ENCODE measurements at places on chromosomes 4 and X.

DNA sequence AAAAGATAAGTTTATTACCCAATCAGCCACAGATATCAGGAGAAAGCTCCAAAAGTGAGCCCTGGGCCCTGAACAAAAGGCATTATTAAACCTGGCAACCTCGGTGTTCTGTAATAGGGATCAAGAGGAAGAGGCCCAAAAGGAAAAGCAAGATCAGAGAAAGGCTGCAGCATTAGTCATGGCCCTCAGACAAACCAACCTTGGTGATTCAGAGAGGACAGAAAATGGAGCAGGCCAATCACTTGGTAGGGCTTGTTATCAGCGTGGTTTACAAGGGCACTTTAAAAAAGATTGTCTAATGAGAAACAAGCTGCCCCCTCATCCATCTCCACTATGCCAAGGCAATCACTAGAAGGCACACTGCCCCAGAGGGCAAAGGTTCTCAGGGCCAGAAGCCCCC lies 75.7 kb downstream of the AGTR2 start:
- ATAC-seq = no peak

GRCh38 chrX:69664693-69665092 lies 48.8 kb downstream of the EDA start:
- no peak for ATAC-seq

- no peak for ATAC-seq
Observed at GRCh38 chrX:79400623-79401022, 33.5 kb upstream of the ITM2A start.

DNA sequence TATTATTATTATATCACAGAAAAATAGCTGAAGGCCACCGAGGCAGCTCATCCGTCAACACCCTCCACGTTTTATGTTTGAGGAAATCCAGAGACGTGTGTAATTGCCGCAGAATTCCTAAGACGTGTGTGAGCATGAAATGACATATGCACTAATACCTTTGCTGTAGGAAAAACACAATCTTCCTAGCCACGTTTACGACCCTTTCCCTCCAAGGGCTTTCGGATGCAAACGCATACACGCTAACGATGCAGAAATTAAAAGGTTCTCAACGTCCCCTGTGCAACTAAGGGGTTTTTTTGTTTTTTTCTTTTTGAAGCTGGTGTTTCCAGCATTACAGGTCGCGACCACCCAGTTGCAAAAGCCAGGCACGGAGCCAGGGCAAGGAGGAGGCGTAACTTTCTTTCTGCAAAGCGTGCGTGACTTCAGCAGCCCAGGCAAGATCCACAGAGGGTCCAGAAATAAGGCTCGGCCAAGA lies 33.8 kb downstream of the CRLF2 start:
- ATAC-seq = no peak

DNA sequence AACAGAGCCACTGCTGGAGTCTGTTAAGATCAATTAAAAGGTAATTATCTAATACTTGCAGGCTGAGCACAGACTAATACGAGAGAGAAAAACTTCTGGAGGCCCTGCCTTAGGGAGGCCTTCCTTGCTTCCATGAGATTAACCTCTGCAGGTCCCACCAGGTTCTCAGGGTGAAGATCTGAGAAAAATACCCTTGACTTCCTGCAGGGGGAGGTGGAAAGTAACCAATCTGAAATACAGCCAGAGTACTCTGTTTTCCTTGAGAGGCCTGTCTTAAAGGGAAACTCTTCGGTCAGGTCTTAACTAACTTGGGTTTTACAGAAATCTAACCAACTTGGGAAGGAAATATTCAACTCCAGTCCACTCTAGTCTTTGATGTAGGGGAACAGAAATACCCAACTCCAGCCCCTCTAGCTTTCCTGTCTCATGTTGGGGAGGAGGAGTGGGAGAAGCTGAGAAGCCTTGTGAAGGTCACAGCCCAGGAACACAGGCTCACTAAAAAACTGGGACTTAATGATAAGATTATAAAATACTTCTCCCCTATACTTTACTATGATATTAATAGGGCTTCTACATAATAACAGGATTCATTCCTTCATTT lies 77.1 kb downstream of the TBCK start:
- peak; percentile 81 for ATAC-seq

GRCh38 chr4:69546134-69546765 lies 50.5 kb upstream of the UGT2B4 start:
- no peak for ATAC-seq

GRCh38 chr4:1717129-1718094 lies 3.7 kb downstream of the TMEM129 start:
- no peak for ATAC-seq

DNA sequence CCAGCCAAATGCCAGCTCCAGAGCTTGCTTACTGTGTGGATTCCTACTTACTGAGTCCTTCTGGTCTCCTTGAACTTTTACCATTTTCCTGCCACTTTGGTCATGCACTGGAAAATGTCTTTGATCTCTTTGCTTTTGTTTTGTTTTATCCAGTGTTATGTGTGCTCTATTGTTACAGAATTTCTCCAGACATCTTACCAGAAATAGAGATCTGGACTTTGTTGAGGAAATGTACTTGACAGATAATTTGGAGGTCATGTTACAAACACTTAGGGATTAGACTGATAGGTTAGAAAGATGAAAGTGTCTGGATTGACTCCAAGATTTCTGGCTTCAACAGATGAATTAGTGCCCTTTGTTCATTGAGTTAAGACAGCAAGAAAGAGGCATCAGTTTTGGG lies 5.7 kb upstream of the ZNF330 start:
- ATAC-seq = peak; percentile 95

GRCh38 chrX:142214081-142214480 lies 9.0 kb upstream of the MAGEC2 start:
- no peak for ATAC-seq

- no peak for ATAC-seq
Observed at GRCh38 chr4:101328063-101328602, 19.2 kb downstream of the PPP3CA start.

GRCh38 chr4:185656467-185656931 lies 121.2 kb upstream of the PDLIM3 start:
- ATAC-seq = no peak

- no peak for ATAC-seq
Observed at GRCh38 chr4:8853249-8853648, 18.4 kb downstream of the HMX1 start.

DNA sequence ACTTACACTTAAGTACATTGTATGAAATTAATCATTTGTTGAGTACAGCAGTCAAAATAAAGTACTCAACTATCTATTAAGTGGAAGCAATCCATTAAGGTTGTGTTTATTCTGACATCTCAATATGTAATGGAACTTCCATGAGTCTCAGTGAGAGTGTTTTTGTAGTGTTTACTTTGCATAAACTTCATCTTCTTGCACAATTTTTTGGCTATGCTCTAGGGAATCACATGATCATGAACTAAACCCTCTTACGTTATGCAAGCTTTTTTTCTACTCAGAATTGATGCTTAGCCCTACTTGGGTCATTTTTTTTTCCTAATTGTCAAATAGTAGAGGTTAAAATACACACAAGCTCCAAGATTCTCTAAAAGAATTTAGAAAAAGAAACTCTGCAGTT lies 21.1 kb upstream of the PIGA start:
- ATAC-seq = no peak

DNA sequence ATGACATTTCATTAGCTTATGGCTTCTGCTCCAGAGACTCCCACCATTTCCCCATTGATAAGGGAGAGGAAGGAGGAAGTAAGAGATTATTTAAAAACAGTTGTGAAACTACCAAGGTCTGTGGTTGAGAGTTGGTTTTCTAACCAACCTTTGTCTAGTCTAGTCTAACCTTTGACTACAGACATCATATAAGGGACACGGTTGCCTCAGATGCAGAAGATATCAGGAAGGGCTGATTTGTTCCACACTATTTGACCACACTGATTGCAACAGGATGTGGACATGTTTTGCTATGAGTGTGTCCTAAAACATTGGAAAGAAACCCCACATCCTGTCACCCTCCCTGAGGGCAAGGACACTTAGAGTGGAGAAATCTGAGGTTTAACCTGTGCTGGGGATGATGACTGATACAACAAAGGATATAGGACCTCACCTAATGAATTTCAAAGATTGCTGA lies 53.0 kb downstream of the COQ2 start:
- ATAC-seq = no peak

GRCh38 chr4:83272900-83273299 lies 11.7 kb downstream of the COQ2 start:
- ATAC-seq = no peak

DNA sequence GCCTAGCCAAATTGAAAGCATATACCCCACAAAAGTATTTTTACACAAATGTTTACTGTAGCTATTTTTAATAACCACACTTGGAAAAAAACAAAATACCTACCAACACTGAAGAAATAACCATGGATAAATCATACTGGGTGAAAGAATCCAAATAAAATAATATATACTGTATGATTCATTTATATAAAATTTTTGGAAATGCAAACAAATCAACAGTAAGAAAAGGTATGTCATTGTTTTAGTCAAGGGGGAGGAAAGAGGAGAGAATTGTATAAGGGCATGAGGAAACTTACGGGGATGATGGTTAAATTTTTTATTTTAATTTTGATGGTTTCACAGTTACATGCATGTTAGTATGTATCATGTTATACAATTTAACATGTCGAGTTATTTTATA lies 557.8 kb downstream of the TECRL start:
- no peak for ATAC-seq

GRCh38 chr4:10077483-10078335 lies 38.9 kb downstream of the WDR1 start:
- no peak for ATAC-seq

DNA sequence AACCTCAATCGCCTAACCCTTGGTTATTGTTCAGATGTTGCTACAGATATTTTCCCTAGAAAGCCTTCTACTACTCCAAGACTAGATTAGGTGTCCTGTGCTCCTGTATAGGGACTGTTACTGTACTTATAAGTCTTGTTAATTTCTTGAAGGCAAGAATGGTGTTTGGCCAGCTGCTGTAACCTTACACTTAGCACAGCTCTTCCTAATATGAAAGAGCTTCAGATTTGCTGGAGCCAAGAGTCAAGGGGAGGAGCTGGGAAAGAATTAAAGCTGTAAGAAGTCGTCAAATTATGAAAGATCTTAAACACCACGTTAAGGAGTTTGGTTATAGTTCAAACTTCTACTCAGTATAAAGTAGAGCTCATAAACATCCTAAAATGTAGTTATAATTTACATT lies 245.9 kb upstream of the TLL1 start:
- peak; percentile 61 for ATAC-seq

DNA sequence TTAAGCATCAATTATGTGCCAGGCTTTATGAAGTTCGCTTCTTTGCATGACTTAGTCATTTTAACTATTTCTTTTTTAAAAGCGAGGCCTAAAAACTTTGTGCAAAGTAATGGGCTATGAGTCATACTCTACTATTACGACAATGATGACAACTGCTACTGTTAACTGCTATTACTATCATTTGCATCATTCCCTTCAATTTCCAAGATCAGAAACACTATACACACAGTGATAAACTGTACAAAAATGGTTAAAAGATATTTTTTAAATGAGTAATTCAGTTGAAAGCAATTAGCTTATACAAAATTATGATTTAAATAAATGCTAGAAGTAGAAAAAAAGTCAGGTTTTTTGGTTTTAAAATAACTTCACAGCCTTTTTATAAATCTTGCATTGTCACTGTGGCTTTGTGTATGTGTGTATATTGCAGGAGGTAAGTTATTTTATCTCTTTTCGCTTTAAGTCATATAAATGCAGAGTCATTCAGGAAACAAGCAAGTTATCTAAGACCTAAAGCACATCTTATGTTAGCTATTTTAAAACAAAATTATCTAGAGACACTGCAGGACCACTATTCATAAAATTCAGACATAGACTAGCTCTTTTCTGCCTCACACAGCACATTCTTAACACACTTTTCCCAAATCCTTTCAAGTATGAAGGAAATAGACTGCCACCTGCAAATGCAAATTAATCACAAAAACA lies 18.5 kb upstream of the CXCL3 start:
- ATAC-seq = no peak

GRCh38 chr4:181582595-181582994 lies 660.6 kb upstream of the TENM3 start:
- ATAC-seq = no peak

- no peak for ATAC-seq
Observed at GRCh38 chrX:84144991-84145390, 43.0 kb downstream of the RPS6KA6 start.

DNA sequence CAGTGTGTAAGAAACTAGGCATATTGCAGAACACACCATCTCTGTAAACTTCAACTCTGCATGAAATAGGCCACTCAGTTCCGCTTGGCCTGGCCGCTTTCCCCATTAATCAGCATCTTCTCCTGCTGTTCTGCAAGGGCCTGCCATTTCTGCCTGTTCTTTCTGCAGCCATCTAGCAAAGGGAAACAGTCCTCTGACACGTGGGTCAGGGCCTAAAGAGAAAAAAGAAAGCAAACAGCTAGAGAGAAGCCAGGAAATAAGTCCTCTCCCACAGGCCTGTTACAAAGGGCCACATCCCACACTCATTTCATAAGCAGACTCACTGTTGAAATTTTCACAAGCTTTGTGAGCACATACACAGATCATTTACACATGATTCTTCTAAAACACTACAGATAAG lies 130.1 kb downstream of the PDE5A start:
- ATAC-seq = no peak

GRCh38 chr4:12926189-12927066 lies 557.7 kb downstream of the RAB28 start:
- no peak for ATAC-seq

- ATAC-seq = no peak
Observed at GRCh38 chrX:42992199-42992943, 214.4 kb upstream of the PPP1R2C start.

GRCh38 chr4:75821966-75822365 lies 80.3 kb downstream of the PPEF2 start:
- no peak for ATAC-seq

GRCh38 chr4:57426779-57427395 lies 316.7 kb upstream of the IGFBP7 start:
- peak; percentile 84 for ATAC-seq

DNA sequence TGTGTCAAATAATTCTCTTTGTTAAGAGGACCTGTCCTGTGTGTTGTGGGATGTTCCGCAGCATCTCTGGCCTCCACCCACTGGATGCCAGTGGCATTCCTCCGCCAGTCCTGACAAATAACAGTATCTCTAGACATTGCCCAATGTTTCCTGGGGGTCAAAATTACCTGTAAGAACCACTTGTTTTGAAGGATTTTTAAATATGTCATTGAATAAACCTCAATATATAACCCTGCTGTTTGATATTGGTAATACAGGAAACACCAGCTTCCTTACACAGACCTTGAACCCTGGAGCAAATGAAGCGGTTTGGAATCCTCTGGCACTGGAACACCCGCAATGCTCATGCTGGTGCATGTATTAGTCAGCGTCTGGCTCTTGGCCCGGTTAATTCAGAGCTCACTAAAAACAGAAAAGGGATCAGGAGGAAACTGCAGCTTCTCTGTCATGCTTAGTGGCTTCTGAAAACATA lies 101.3 kb downstream of the TBL1X start:
- ATAC-seq = peak; percentile 82

GRCh38 chr4:104772849-104773248 lies 278.2 kb upstream of the CXXC4 start:
- no peak for ATAC-seq
